ENCODE measurements at places on chromosomes 4 and X. TPM values are rescaled to one million over a fixed set of nuclear protein-coding genes. Genes with fewer than 3 reads are reported as not detected.

The ARHGEF6 gene
- 1.9 TPM for polyA plus RNA-seq

The SERPINA7 gene
- polyA plus RNA-seq = 0.31 TPM

The FREM3 gene
- not detected for polyA plus RNA-seq

The GAGE12F gene
- polyA plus RNA-seq = not detected

The KCNE5 gene
- polyA plus RNA-seq = not detected

The IL13RA1 gene
- 9.2 TPM for polyA plus RNA-seq

The RAB39B gene
- 1.2 TPM for polyA plus RNA-seq

The UGT2B15 gene
- 4.1 TPM for polyA plus RNA-seq
